ENCODE measurements at places on chromosomes 5 and 9.

DNA sequence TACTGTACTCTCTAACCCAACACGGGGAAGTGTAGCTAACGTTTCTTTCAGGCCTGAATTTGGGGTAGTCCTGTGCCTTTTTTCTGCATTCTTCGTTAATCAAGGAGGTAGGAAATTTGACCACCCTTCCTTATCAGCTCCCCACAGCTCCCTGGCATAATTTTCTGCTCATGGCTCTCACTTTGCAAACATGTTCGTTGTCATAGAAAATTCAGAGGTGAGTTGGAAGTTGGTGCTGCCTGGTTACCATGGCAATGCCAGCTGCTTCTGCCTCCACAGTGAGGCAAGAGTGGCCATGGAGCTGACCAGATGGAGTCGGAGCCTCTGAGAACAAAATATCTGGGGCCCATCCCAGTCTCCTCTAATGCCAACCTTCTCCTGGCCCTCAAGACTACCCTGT lies 116.6 kb upstream of the BOD1 start:
- DNase-seq, result no peak

DNA sequence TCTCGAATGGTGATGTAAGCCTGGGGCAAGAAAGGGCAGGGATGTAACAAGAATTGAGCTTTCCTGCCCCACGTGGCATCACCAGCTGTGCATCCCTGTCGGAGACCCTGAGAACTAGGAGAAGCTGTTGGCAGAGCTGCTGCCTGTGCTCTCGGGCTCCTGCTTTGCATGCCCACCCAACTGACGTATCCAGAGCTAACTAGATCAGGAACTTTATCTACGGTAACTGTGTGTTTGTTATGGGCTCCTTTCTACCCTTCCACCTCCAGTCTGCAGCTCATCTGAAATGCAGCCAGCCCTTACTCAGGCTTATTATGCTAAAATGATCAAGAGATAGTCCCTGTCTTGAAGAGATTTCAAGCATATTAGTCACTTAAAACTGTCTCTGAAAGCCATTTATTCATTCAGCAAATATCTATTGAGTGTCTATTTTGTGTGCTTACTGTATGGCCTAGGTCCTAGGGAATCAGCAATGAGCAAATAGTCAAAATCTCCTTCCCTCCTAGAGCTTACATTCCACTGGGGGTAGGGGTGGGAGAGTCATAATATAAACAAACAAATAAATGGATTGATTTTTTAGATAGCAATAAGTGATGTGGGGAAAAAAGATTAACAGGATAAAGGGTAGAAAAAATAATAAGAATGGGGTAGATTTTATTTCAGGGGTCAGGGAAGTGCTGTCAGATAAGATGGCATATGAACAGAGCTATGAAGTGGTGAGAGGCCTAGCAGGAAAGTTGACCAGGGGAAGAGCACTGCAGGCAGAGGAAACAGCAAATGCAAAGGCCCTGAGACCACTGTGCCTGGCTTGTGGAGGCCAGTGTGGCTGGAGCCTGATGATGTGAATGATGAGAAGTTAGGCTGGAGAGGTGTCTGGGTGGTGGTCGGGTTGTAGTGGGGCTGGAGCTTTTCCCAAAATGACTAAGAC lies 118.2 kb downstream of the GALNT10 start:
- no peak for DNase-seq

DNA sequence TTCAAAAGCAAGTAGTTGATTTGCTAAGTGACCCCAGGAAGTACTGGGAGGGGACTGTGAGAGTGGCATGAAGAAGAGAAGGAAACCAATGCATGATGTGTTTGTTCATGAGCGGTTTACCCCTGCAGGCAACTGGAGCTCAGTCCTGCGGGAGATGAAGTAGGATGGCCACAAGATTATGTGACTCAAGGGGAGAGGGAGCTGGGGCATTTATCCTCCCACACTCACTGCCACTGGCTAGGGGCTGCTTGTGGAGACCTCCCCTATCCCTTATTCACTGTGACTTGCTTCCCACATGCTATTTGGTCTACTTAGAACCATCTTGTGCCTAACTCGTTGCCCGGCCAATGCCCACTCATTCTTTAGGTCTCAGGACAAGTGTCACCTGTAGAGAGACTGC lies 60.6 kb upstream of the TRIO start:
- no peak for DNase-seq

DNA sequence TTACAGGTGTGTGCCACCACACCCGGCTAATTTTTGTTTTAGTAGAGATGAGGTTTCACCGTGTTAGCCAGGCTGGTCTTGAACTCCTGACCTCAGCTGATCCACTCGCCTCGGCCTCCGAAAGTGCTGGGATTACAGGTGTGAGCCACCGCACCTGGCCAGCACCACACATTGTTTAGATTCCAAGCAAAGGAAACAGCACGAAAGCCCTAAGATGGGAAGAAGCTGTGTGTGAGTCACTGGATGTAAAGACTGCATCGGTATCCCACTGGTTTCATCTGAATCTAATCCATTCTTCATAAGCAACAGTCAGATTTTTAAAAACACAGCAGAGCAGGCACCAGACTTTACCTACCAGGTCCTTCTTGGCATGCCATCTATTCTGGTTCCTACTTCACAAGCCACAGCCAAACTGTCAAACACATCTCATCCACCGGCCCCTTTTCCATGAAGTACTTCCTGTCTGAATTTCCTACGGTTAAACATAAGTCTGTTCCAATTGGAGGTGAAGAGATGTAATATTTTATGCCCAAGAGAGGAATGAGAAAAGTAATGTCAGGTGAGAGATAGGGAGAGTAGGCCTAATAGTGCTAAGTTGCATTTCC lies 17.4 kb downstream of the UBTD2 start:
- no peak for DNase-seq

GRCh38 chr9:1946526-1947283 lies 68.4 kb upstream of the SMARCA2 start:
- no peak for DNase-seq

DNA sequence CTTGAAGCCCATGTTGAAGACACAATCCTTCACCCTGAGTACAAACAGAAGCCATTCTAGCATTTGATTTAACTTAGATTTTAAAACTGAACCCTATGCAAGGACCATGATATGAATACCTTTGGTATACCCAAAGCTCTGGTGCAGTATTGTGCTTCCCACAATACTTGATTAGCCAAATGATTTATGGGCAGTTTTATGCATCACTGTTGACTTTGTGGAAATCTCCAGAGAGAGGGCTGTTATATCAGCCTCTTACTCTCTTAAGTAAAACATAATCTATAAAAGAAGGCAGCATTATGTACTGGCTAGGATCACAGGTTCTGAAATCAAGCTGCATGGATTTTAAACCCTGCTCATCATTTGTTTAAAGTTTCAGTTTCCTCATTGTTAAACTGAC lies 762.8 kb downstream of the EFNA5 start:
- DNase-seq, result no peak

- DNase-seq, result no peak
Measured at GRCh38 chr5:116486588-116486987, 88.0 kb downstream of the SEMA6A start.

DNA sequence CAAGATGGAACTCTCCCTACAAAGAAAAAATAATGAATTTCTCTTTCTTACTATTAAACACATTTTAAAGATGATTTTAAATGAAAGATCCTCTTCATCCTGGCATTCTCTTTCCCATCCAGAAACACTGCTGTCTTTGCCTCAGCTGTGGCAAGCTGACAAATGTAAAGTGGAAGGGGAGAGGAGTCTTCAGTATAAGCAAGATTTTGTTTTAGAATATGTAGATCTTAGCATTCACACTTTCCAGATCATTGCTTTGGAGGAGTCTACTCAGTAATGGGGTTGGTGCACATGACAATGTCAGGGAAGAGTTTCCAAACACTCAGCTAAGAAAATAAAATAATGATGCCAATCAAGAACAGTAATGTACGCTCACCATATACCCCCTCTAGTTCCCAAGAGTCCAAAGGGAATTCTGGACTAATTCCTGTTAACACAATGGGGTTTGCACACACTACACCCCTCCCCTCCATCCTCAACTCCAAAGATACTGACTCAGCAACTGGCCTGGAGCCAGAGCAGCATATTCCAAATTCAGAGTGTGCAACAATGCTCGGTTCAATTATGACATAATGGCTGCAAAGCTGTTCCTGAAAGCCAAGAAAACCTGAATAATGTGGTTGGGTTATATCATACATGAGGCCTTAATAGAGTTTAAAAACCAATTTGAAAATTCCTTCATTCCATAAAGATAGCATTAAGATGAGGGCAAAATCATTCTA lies 4.6 kb downstream of the C5orf63 start:
- no peak for DNase-seq

- DNase-seq, result no peak
Measured at GRCh38 chr9:82498541-82499317, 510.2 kb downstream of the SPATA31D1 start.

GRCh38 chr9:81596679-81597418 lies 92.5 kb downstream of the TLE1 start:
- DNase-seq, result no peak

- DNase-seq, result no peak
Measured at GRCh38 chr5:97488126-97488668, 305.1 kb upstream of the RIOK2 start.

DNA sequence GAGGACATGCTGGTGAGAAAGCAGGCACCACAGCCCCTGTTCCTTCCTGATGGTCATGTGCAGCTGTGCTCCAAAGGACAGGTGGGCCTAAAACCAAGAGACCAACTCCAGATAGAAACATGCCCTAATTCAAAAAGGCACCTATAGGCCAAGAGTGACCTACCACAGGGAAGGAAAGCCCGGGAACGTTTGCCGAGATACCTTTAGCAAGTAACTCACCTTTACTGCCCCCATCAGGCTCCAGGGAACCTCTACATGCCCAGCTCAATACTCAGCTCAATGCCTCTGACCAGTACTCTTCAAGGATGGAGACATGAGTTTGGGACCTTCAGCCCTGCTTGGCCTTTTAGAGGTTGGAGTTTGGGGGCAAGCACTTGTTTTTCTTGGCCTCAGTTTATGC lies 172.8 kb upstream of the FSTL4 start:
- DNase-seq, result peak; percentile 6

DNA sequence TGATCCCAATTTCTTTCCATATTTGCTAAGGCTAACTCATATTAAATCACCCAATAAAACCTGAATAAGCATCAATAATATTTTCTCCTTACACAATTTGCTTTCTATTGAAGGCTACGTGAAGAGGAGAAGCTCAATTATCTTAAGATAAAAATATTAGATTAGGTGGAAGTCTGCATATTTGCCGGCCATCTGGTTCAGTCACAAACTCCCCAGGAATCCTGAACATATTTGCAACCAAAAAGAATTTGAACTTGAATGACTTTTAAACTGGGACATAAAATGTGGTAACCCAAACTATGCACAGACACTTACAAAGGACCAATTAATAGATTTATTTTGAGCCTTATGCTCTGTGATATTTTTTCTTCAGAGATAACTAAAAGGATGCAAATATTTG lies 92.3 kb downstream of the HAPLN1 start:
- DNase-seq, result no peak

DNA sequence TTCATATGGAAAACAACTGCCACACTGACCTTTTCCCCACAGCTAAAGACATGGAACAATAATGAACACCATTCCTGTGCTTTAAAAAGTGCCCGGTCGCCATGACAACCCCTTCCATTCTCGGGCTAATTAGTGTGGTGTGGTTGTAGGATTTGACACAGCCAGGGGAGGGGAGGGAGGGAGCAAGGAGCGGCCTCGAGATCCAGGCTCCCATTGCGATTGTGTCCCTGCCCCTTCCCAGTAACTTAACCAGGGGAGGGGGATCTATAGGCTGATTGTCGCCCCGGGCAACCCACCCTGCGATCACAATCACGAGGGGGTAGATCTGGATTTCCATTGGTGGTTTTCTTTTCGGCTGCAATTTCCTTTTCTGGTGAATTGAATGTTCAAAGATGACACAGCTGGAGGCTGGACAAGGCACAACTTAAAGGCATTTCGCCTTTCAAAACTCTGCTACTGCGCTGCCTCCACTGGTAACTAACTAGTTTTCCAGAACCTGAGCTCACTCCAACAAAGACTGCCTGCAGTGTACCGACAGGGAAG lies 96.7 kb upstream of the RETREG1 start:
- DNase-seq, result no peak
